AML-193 (cell line): ENCODE measurements at places on chromosomes 3 and 15.

DNA sequence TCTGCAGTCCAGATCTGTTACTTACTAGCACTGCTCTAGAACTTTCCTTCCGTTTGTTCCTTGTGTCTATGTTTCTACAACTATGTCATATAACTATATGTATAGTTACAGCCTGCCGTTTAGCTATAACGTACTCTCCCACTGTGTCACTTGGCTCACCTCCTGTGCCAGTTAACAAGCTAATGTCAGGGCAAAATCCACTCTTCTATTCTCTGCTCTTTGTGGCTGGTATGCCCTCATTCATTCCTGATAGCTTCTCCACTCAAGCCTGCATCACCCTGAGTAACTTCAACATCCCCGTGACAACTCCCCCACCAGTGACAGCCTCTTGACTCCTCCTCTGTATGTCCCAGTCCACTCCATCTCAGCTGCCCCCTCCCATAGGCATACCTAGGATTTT is 229.2 kb downstream of the TJP1 start:
- no peak for DNase-seq

DNA sequence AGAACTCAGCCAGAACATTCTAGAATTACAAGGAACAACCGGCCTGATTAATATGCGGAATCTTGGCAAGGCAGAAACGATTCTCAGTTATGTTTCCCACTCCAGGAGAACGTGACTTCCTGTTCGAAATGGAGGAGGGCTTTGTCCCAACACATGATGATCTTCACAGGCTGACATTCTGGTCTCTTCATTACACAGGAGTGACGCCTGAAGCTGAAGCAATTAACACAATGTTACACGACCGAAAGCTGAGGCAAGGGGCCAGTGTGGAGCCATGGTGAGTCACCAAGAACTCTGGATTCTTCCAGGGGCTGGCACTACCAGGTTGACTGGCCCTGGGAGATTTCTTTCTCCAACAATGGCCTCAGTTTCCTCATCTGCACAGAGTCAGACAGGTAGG is 40.9 kb downstream of the RFTN1 start:
- no peak for DNase-seq

GRCh38 chr3:10334459-10334858 is 13.5 kb upstream of the SEC13 start:
- DNase-seq = no peak

- no peak for DNase-seq
Observed at GRCh38 chr15:20352241-20353200, 189.1 kb downstream of the GOLGA6L6 start.

DNA sequence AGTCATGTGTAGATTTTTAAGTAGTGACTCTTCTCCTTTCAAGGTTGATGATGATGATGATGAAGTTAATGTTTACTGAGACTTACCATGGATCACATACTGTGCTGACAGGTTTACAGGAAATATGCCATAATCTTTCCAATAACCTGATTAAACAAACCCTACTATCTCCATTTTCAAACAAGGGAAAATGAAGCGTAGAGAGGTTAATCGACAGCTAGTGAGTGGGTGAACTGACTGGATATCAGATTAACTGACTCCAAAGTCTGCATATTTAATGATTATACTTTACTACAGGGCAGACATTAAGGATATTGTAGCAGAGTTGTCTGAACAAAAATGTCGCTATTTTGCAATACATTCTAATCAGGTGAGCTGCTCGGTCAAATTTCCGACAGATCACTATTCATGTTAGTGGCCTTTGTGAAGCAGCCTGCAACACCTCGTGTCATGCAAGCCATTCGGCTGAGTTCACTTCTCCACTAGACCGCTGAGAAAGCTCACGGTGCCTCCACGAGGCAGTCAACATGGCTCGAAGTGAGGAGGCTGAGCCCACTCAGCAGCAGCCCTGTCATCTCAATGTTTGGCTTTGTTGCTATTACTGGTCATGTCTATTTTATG is 264.2 kb downstream of the NFKBIZ start:
- no peak for DNase-seq

DNA sequence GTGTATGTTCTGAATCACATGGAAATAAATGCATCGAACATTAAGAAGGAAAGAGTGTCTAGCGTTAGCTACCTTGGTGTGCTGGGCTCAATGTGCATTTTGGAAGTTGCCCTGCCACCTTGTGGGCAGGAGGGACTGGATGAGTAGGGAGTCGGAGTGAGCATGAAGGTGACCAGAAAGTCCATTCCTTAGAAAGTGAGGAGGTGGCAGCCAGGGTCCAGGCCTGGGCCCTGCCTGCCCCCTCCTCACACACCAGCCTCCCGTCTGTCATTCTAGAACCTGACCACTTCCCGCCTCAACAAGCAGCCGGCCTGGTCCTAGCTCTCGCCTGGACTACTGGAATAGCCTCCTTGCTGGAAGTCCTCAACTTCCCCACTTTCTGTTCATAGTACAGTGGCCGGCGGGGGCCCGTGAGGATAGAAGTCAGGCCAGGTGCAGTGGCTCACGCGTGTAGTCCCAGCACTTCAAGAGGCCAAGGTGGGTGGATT is 10.2 kb upstream of the GATA2 start:
- DNase-seq = no peak

DNA sequence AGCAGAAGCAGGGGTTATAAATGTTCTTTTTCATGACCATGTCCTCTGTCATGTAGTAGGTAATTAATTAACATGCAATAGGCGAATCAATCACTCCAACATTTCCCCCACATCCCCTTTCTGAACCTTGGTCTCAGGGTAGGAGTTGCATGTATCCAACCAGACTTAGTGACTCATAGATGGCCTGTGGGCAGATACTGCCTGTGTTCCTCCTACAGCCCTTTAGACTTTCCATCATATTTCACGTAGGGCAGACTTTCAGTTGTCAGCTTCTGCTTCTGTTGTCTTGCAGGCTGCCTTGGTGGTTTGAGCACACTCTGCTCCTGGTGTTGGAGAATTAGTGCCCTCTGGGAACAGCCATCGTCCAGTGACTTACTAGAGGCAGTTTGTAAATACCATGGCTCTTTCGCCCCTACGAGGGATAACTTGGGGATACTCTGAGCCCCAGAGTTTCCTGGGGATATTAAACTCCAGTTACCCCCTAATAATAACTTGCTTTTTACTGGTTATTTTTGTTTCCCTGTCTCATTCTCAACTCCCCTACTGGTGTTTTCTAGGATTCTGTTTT is 244.4 kb downstream of the EDEM1 start:
- DNase-seq = no peak

- DNase-seq = no peak
Observed at GRCh38 chr15:49015896-49016295, 30.4 kb downstream of the SECISBP2L start.

- no peak for DNase-seq
Observed at GRCh38 chr3:179045719-179046402, 25.7 kb downstream of the ZMAT3 start.

- no peak for DNase-seq
Observed at GRCh38 chr15:92984161-92984560, 84.0 kb downstream of the CHD2 start.
